ENCODE measurements at places on chromosomes 5 and 9. TPM values are rescaled to one million over a fixed set of nuclear protein-coding genes. Genes with fewer than 3 reads are reported as not detected.

GRCh38 chr5:147949711-147950573 is 43.6 kb upstream of the C5orf46 start:
- H3K27me3 ChIP-seq, result no peaks in the 10 kb centered on the region
- no peak for DNase-seq
- H3K36me3 ChIP-seq, result no peaks in the 10 kb centered on the region
- no peak overlapping the region for H3K4me3 ChIP-seq

GRCh38 chr5:137615171-137615775 is 116.1 kb upstream of the SPOCK1 start:
- no peak overlapping the region for H3K4me3 ChIP-seq

DNA sequence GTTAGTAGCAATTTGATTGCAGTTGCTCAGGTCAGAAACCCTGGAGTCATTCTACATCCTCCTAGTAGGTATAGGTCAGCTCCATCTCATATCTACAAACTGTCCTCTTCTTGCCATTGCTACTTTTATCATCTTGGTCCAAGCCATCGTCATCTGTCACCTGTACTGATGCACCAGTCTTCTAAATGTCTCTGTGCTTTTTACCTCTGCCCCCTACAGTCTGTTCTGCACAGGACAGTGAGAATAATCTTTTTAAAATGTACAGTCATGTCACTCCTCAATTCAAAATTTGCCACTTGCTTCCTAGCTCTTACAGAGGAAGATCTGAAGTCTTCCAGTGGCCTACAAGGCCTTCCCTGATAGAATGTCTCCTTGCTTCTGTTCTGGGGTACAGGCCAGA is 6.8 kb downstream of the NNT start:
- H3K4me1 ChIP-seq, result peaks cover 40% of the 10 kb centered on the region
- H3K27me3 ChIP-seq, result no peaks in the 10 kb centered on the region
- no peak overlapping the region for H3K4me3 ChIP-seq
- DNase-seq, result no peak
- H3K27ac ChIP-seq, result no peak overlapping the region

GRCh38 chr9:129089246-129089645 is 8.3 kb downstream of the DOLPP1 start:
- H3K27me3 ChIP-seq, result no peaks in the 10 kb centered on the region
- no peaks in the 10 kb centered on the region for H3K4me1 ChIP-seq
- H3K36me3 ChIP-seq, result peaks cover 66% of the 10 kb centered on the region
- no peak for DNase-seq

DNA sequence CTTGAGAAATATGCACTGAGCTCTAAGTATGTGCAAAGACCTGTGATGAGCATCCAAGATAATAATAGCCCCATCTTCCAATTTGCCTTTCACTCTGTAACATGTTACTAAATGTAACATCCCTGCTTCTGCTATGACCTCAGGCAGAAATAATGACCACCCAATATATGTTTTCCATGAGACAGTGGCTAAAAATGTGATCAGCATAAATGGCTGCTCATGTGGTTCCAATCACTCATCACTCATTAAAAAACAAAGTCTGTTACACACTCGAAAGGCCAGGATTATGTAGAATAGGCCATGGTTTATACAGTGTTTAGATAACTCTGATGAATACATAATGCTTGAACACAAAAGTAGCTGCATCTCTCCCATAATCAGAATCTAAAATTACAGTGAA is 71.4 kb upstream of the MOCS2 start:
- no peaks in the 10 kb centered on the region for H3K36me3 ChIP-seq
- no peaks in the 10 kb centered on the region for H3K4me1 ChIP-seq
- no peaks in the 10 kb centered on the region for H3K27me3 ChIP-seq
- no peak for DNase-seq

- H3K36me3 ChIP-seq, result no peaks in the 10 kb centered on the region
- H3K4me1 ChIP-seq, result peaks cover 35% of the 10 kb centered on the region
Measured at GRCh38 chr9:134897584-134898170, 17.1 kb downstream of the FCN2 start.

DNA sequence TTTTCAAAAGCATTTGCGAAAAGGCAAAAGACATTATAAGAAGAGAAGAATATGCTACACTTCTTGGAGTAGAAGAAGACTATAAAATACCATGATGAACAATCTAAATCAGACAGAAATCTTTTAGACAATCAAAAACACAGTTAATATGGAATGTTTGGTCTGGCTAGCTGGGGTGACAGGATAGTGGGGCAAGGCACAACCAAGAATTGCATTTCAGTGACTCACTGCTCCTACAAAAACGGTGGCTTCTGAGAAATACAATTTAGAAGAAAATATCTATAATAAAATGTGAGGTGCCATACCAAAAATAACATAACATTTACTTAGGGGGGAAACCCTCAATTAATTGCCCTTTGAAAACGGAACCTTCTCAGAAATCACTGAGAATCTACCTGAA is 363.4 kb downstream of the NPR3 start:
- H3K4me3 ChIP-seq, result no peak overlapping the region
- H3K27ac ChIP-seq, result no peak overlapping the region
- H3K4me1 ChIP-seq, result peaks cover 11% of the 10 kb centered on the region
- no peaks in the 10 kb centered on the region for H3K36me3 ChIP-seq
- no peak for DNase-seq

- no peaks in the 10 kb centered on the region for H3K36me3 ChIP-seq
- H3K4me3 ChIP-seq, result no peak overlapping the region
- no peaks in the 10 kb centered on the region for H3K27me3 ChIP-seq
- no peak for DNase-seq
Measured at GRCh38 chr9:5479994-5480694, 29.8 kb downstream of the CD274 start.

DNA sequence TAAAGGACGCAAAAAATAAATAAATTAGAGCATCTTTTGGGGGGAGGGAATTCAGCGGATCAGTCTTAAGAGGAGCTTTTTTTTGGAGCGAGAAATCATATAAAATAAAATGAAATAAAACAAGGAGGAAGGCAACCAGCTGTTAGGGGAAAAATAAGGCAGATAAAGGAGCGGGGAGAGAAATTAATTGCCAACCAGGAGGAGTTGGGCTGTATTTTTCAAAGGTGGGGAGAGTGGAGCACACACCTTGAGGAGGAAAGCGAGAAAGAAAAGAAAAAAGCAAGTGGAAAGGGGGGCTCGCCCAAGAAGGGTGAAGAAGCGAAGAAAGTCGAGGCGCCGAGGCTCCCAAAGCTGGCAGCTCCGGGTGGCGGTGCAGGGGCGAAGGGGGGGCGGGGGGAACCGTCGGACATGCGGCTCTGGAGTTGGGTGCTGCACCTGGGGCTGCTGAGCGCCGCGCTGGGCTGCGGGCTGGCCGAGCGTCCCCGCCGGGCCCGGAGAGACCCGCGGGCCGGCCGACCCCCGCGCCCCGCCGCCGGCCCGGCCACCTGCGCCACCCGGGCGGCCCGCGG is at the start of gene PAPPA:
Gene PAPPA (plus strand): TSS at position 27 of the 569 bp plus-strand sequence. CDS start 382 bp downstream, at position 409.
- peaks cover 15% of the 10 kb centered on the region for H3K4me1 ChIP-seq
- peak; percentile 15 for DNase-seq
- H3K27me3 ChIP-seq, result peaks cover 5% of the 10 kb centered on the region
- H3K27ac ChIP-seq, result peak within 1 kb of the TSS; percentile 90
- peak within 1 kb of the TSS; percentile 51 for H3K4me3 ChIP-seq
- no peaks in the 10 kb centered on the region for H3K36me3 ChIP-seq

GRCh38 chr9:121917375-121918335 is 175.5 kb downstream of the TTLL11 start:
- H3K36me3 ChIP-seq, result no peaks in the 10 kb centered on the region
- H3K27me3 ChIP-seq, result no peaks in the 10 kb centered on the region
- no peak overlapping the region for H3K4me3 ChIP-seq
- no peak overlapping the region for H3K27ac ChIP-seq

GRCh38 chr5:72817671-72818266 is 1.3 kb downstream of the TNPO1 start:
- H3K27ac ChIP-seq, result peak overlapping the region; percentile 98
- H3K27me3 ChIP-seq, result no peaks in the 10 kb centered on the region
- H3K4me1 ChIP-seq, result peaks cover 44% of the 10 kb centered on the region
- no peaks in the 10 kb centered on the region for H3K36me3 ChIP-seq
- DNase-seq, result no peak

DNA sequence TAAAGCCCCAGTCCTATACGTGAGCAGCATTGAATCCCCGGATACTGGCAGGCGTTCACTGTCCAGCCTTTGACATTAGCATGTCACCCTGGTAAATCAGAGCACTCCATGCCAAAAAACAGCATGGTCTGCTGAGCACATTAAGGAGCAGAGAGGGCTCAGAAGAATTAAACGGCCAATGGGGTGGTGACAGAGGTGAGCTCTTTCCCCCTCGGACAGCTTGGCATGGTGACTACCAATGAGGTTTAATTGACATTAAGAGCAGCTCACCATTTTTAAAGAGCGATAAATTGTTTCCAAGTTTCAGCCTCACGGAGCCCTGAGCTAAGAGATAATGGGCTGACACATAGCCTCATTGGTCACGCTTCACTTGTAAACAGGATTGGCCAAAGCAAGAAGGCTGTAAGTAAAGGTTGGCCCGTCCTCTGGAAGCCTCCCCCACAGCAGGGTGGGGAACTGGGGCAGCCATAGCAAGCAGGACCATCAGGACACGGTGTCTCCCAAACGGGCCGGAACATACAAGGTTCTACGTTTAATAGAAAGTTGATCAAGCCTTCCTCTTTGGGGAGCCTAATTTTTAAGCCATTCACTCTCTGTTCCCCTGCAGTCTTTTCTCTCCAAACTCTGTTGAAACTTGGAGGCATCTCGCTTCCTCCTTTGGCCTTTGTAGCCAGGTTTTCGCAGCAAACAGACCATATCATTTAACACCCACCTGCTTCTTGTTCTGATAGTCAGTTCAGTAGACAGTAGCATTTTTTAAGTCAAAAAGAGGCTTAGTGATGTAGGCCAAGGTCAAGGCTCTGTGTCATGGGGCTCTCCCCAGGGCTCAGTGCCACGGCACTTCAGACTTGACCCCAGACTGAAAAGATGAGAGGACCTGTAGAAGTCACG is 25.9 kb downstream of the QRFP start:
- no peak overlapping the region for H3K4me3 ChIP-seq
- peak; percentile 46 for DNase-seq
- H3K4me1 ChIP-seq, result peaks cover 69% of the 10 kb centered on the region
- H3K36me3 ChIP-seq, result no peaks in the 10 kb centered on the region
- H3K27me3 ChIP-seq, result no peaks in the 10 kb centered on the region

- no peak overlapping the region for H3K4me3 ChIP-seq
- no peaks in the 10 kb centered on the region for H3K27me3 ChIP-seq
- no peaks in the 10 kb centered on the region for H3K36me3 ChIP-seq
- no peak overlapping the region for H3K27ac ChIP-seq
- H3K4me1 ChIP-seq, result no peaks in the 10 kb centered on the region
- no peak for DNase-seq
Measured at GRCh38 chr5:38673671-38674071, 117.2 kb upstream of the LIFR start.

GRCh38 chr5:142197098-142197497 is 88.5 kb downstream of the NDFIP1 start:
- no peak overlapping the region for H3K27ac ChIP-seq
- H3K4me3 ChIP-seq, result no peak overlapping the region
- no peaks in the 10 kb centered on the region for H3K36me3 ChIP-seq
- H3K4me1 ChIP-seq, result peaks cover 13% of the 10 kb centered on the region
- no peaks in the 10 kb centered on the region for H3K27me3 ChIP-seq

GRCh38 chr5:148967783-148968182 is 95.1 kb downstream of the SH3TC2 start:
- no peak overlapping the region for H3K4me3 ChIP-seq
- H3K36me3 ChIP-seq, result no peaks in the 10 kb centered on the region
- peaks cover 62% of the 10 kb centered on the region for H3K4me1 ChIP-seq

DNA sequence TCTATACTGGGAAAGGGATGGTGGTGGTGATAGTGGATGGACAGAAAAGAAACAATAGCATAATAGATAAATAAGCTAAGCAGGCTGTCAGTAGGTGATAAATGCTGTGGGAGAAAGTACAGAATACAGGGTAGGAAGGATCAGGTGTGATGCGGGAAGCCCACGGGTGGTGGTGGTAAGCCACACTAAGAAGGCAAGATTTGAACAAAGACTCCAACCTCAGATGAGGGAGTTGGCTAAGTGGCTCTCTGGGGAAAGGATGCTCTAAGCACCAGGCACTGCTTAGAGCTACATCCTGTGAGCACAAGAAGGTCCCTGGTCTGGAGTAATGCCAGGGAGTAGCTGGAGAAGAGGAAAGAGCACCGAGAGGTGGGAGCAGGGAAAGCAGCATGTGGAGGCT is 151.6 kb upstream of the KLF9 start:
- no peaks in the 10 kb centered on the region for H3K27me3 ChIP-seq
- H3K27ac ChIP-seq, result no peak overlapping the region
- H3K4me3 ChIP-seq, result no peak overlapping the region
- H3K4me1 ChIP-seq, result no peaks in the 10 kb centered on the region
- no peak for DNase-seq

- H3K27ac ChIP-seq, result peak overlapping the region; percentile 19
- no peaks in the 10 kb centered on the region for H3K36me3 ChIP-seq
- no peak overlapping the region for H3K4me3 ChIP-seq
- no peak for DNase-seq
- peaks cover 21% of the 10 kb centered on the region for H3K4me1 ChIP-seq
Measured at GRCh38 chr9:35771534-35771933, 17.5 kb upstream of the MSMP start.

DNA sequence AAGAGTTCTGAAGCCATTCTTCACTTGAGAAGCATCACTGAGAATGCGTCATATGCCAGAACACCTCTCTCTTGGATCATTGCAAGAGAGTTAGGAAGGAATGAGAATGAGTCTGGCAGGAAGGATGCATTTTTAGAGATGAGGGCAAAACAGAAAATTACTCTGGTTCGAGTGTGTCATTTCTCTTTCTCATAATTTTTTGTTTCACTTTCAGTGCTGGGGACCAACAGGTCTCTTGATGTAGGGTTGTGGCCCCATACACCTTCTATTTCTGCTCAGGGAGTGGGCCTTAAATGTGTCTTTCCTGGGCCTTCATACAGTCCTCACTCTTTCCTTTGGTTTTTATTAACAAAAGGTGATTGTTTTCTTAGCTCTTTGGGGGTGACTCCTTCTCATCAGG is 302.4 kb downstream of the NR3C1 start:
- H3K4me3 ChIP-seq, result no peak overlapping the region
- H3K36me3 ChIP-seq, result no peaks in the 10 kb centered on the region
- peaks cover 11% of the 10 kb centered on the region for H3K4me1 ChIP-seq
- H3K27ac ChIP-seq, result no peak overlapping the region
- no peak for DNase-seq

GRCh38 chr5:108620516-108620915 is 127.2 kb upstream of the FER start:
- H3K4me3 ChIP-seq, result no peak overlapping the region
- no peak for DNase-seq
- H3K4me1 ChIP-seq, result no peaks in the 10 kb centered on the region
- no peak overlapping the region for H3K27ac ChIP-seq
- H3K36me3 ChIP-seq, result no peaks in the 10 kb centered on the region

DNA sequence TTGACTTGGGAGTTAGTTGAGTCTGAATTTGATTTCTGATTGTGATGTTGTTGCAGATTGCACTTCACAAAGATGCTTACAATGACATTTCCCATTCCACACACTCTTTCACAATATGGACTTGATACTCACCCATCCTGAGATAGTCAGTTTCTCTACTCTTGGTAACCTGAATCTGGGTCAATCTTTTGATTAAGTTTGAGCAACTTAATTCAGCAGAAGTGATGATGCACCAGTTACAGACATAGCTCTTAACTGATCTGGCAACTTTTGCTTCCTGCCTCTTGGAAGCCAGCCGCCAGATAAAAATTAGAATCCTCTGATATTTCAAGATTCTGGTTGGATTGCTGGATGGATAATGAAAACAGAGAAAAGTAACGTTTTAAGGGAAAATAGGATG is 79.7 kb upstream of the OSMR start:
- no peak for DNase-seq
- peaks cover 15% of the 10 kb centered on the region for H3K4me1 ChIP-seq
- no peak overlapping the region for H3K4me3 ChIP-seq
- H3K27ac ChIP-seq, result no peak overlapping the region

LCN12 gene
- polyA plus RNA-seq, result 8.3 TPM

MAN2A1 gene
- 3.9 TPM for polyA plus RNA-seq

ECSCR gene
- 64.2 TPM for polyA plus RNA-seq

RELL2 gene
- 3.2 TPM for polyA plus RNA-seq

SPINK1 gene
- 6.8 TPM for polyA plus RNA-seq
